ENCODE measurements at places on chromosomes 13 and 19.
A peak's percentile ranks its signal among the peaks of the same experiment; 100 is the strongest.

- DNase-seq = peak; percentile 91
Measured at GRCh38 chr13:94641409-94641941, 39.8 kb downstream of the GPR180 start.

GRCh38 chr19:40976134-40976533, 14.9 kb upstream of the CYP2B6 start:
- DNase-seq = no peak

GRCh38 chr13:21243045-21243897, 66.8 kb downstream of the MRPL57 start:
- no peak for DNase-seq

GRCh38 chr19:38318660-38319059, 985 bp upstream of the KCNK6 start:
- DNase-seq = no peak

DNA sequence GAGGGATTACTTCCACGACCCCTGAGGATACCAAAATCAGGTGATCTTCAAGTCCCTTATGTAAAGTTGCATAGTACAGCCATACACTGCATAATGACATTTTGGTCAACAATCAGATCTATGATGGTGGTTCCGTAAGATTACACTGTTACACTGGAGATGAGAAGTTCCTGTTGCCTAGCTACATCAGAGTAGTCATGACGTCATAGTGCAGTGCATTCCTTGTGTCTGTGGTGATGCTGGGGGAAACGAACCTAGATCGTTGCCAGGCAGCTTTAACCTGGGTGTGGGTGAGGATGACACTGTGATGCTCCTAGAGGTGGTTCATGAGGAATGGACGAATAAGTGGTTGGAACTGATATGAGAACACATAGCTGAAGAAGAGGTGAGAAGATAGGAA, 9.1 kb downstream of the ZNF610 start:
- DNase-seq = no peak

GRCh38 chr19:1147934-1148549, 26.0 kb downstream of the SBNO2 start:
- no peak for DNase-seq

DNA sequence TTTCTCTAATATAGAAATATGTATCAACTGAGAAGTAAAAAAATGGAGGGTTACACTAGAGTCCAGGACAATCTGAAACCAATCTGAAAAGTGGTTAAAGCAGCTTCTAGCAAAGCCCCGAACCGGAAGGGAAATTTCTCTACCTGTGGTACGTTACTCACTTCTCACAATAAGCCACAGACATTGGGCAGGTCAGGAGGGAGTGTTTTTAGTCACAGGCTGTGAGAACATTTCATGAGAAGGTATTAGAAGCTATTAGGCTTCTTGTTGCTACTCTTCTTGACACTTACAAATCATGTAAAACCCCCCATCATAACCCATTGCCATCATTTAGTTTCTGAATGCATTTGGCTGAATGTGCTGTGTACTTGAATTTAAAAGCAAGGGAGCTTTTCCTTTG, 120.9 kb downstream of the NUFIP1 start:
- no peak for DNase-seq

GRCh38 chr13:101618440-101619187, 166.1 kb downstream of the ITGBL1 start:
- no peak for DNase-seq

- DNase-seq = no peak
Measured at GRCh38 chr13:25281935-25282332, 5.4 kb downstream of the MTMR6 start.

GRCh38 chr19:14972676-14973075, 7.0 kb downstream of the SLC1A6 start:
- DNase-seq = no peak

- DNase-seq = no peak
Measured at GRCh38 chr19:1601613-1602064, 3.6 kb downstream of the UQCR11 start.

GRCh38 chr13:78655906-78656305, 3.0 kb downstream of the OBI1 start:
- DNase-seq = no peak

GRCh38 chr13:109135018-109135417, 505.6 kb downstream of the MYO16 start:
- DNase-seq = no peak

GRCh38 chr13:42221121-42221765, 50.7 kb upstream of the AKAP11 start:
- DNase-seq = no peak

- no peak for DNase-seq
Measured at GRCh38 chr13:101434486-101434885, 18.0 kb upstream of the ITGBL1 start.

DNA sequence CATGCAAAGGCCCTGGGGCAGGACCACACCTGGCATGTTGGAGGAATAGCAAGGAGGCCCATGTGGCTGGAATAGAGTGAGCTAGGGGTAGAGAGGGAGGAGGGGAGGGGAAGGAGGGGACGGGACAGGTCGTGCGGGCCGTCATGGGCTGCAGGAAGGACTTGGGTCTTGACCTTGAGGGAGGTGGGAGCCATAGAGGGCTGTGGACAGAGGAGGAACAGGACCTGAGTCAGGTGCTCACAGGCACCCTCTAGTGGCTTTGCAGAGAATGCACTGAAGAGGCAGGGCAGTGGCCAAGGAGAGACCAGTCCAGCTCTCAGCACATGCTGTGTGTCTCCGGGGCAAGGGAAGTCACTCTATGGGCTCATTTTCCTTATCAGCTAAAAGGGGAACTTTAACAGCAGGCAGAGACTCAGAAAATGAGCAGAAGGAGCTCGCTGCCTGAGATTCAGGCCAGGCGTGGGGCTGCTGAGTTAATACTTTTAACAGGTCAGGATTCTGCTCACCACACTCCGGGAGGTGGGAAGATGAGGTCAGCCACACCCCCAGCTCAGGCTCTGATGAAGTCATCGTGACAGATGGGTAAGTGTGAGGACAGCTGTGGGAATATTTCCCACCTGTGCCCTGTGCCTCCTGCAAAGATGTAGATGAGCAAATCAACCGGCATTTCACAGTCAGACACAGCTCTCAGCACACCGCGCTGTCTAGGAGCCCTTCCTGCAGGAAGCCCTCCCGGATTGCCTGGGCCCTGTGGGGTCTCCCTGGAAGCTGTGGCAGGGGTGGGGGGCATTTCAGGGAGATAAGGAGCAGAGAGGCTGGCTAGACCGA, 6.0 kb upstream of the TNFAIP8L1 start:
- peak; percentile 46 for DNase-seq

- DNase-seq = no peak
Measured at GRCh38 chr13:48405875-48406274, 7.0 kb downstream of the LPAR6 start.

DNA sequence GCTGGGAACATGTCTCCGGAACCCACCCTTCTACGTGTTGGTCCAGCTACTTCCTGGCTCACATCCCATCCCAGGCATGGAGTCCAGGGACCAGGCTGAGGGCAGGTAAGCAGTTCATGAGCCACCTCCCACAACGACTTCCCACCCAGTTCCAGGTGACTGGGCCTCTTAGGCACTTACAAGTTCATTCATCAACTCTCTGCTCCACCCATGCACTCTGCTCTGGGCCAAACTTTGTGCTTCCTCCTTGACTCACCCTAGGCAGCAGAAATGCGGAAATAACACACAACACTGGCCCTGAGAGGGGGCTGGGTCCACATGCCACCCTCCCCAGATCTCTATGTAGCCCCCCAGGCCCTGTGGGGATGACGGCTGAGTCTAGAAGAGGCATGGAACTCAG, 20.5 kb downstream of the IQCN start:
- DNase-seq = no peak

DNA sequence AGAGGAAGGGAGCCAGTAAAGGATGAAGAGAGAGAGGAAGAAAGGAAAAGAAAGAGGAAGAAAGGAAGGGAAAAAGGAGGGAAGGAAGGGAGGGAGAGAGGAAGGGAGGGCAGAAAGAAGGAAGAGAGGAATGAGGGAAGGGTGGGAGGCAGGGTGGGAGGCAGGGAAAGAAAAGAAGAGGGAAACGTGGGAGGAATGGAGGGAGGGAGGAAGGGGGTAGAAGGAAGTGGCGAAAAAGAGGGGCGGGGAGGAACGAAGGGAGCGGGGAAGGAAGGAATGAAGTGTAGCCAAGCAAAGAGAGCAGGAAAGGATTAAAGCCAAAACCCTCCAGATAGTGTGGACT, 53.1 kb downstream of the SOX1 start:
- DNase-seq = no peak

- no peak for DNase-seq
Measured at GRCh38 chr19:17450264-17451075, 2.0 kb upstream of the TMEM221 start.

GRCh38 chr19:18266771-18267686, 7.2 kb downstream of the IQCN start:
- no peak for DNase-seq

GRCh38 chr19:11781295-11782057, 14.7 kb downstream of the ZNF441 start:
- no peak for DNase-seq

- no peak for DNase-seq
Measured at GRCh38 chr19:1343041-1343440, 40.7 kb upstream of the NDUFS7 start.

GRCh38 chr13:42055500-42056085, 7.1 kb downstream of the DGKH start:
- DNase-seq = no peak

- peak; percentile 87 for DNase-seq
Measured at GRCh38 chr13:93227878-93228642, 1.5 kb downstream of the GPC6 start.

- DNase-seq = no peak
Measured at GRCh38 chr13:113796964-113797676, 38.1 kb downstream of the TMEM255B start.

GRCh38 chr13:52394586-52394985, 11.4 kb downstream of the THSD1 start:
- DNase-seq = no peak

DNA sequence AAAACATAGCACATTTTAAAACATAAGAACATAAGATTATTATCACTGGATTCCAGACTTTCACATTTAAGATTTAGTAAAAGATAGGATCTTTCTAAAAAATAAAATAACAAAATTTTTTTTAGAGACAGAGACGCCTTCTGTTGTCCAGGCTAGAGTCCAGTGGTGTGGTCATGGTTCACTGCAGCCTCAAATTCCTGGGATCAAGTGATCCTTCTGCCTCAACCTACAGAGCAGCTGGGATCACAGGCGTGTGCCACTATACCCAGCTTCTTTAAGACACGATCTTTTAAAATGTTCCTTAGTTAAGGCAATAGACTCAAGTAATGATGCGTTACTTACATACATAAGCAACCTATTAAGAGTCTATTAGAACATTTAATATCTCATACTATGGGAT, 32.7 kb downstream of the ALG5 start:
- DNase-seq = no peak
